IgD-negative memory B cell (primary cell): ENCODE measurements at places on chromosomes 5 and 9. TPM values are rescaled to one million over a fixed set of nuclear protein-coding genes. Genes with fewer than 3 reads are reported as not detected.

The F2RL2 gene
- polyA plus RNA-seq, result 0.11 TPM

The DND1 gene
- polyA plus RNA-seq, result not detected

The PPWD1 gene
- polyA plus RNA-seq, result 25.6 TPM

The JMY gene
- 4.6 TPM for polyA plus RNA-seq

The AP3S1 gene
- 87.5 TPM for polyA plus RNA-seq

The IER5L gene
- not detected for polyA plus RNA-seq

The FAM78A gene
- polyA plus RNA-seq, result 18.3 TPM

The PDCD1LG2 gene
- polyA plus RNA-seq, result 0.18 TPM

The ABCA1 gene
- polyA plus RNA-seq, result 1.3 TPM

The PCDHGA11 gene
- 0.15 TPM for polyA plus RNA-seq

The LRRTM2 gene
- polyA plus RNA-seq, result not detected

The ACOT12 gene
- not detected for polyA plus RNA-seq

The OTULINL gene
- polyA plus RNA-seq, result 1.2 TPM

The PRLR gene
- not detected for polyA plus RNA-seq

The NR2F1-AS1 gene
- not detected for polyA plus RNA-seq
